ENCODE measurements at places on chromosomes 7 and 10.

DNA sequence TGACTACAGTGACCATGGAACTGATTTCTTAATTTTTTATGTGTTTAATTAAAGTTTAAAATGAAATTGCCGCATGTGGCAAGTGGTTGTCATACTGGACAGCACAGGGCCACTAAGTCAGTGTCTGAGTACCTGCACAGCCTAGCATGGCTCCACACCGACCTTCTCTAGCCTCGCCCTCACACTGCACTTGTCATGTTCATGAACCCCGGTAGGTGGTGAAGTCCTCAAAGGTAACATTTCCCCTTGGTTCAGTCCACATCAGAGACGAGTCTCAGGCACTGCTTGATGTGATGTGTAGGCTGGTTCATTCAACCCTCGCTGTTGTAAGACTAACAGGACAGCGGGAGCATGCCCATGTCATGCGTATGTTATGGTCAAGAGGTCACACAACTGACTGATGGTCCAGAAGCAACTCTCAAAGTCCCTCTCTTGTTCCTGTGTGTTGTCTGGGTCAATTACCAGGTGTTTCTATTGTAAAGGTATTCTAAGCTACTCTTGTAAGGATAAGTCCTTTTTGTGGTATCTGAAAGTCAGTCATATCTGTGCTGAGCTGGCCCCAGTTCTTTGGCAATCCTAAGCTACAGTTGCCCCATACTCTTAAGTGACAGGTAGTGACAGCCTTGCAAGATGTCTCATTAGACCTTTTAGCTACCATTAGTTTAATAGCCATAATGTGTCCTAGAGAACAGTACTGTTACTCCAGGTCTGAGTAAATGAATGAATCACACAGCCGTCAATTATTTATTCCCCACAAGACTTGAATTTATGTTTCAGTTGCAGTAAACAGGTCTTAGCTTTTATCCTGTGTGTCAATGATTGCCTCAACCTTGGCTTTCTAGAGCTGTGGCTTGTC, 32.9 kb upstream of the ZC3HAV1L start:
- DNase-seq: no peak

- no peak for DNase-seq
Measured at GRCh38 chr10:78209970-78210369, 176.3 kb downstream of the RPS24 start.

DNA sequence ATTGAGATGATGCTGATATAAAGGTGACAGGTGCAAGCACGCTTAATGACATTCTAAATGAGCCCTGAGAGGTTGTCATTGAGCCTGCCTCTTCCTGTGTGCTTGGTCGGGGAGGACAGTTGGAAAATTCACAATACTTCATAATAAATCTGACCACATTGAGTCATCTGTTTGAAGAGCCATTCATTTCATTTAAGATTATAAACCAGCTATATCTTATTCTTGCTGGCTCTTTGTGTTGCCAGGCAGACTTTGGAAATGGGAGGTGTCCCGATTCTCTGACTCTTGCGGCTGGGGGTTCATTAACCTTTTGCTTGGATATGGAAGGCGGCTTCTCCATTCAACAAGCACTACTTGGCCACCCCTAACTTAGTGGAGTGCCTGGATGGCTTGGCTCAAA, 198.2 kb downstream of the FANK1 start:
- DNase-seq: no peak

- DNase-seq: no peak
Measured at GRCh38 chr7:23205909-23206767, 24.3 kb downstream of the NUP42 start.

DNA sequence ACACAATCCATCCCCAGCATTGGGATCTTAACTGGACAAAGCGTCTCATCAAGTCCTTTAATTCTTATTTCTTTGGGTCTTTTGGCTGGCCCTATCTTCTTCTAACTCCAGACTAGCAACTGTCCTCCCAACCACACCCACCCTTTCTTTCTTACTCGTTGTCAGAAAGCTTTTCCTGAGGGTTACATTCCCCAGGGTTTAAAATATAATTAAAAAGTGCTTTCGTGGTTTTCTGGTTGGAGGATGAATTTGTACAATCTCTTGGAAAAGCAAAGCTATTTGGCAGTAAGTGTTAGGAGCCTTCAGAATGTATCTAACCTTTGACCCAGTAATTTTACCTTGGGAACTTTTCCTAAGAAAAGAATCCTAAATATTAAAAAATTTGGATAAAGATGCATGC, 10.4 kb upstream of the ITGB8 start:
- no peak for DNase-seq

- DNase-seq: no peak
Measured at GRCh38 chr7:43152696-43153095, 40.2 kb downstream of the HECW1 start.

GRCh38 chr7:104123786-104124185, 84.0 kb downstream of the ORC5 start:
- no peak for DNase-seq

- DNase-seq: no peak
Measured at GRCh38 chr10:120641695-120642094, 184.7 kb downstream of the PLPP4 start.

GRCh38 chr7:114432703-114433102, 18.1 kb downstream of the FOXP2 start:
- no peak for DNase-seq

DNA sequence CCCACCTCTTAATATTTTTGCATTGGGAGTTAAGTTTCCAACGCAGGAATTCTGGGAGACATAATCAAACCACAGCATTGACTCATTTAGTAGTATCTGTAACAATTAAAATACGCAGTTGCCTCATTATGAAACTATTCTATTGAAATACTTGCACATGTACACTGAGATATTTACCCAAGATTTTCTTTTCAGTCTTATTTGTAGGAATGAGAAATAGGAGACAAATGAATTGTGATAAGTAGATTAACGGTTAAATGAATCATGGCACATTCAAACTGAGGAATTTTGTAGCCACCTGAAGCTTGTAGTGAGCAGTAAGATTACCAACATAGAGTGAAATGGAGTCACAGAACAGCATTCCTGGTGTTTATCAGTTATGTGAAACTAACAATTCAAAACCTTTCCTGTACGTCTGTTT, 18.1 kb downstream of the RP9 start:
- no peak for DNase-seq

GRCh38 chr7:115269486-115269885, 347.6 kb downstream of the MDFIC start:
- DNase-seq: no peak

- no peak for DNase-seq
Measured at GRCh38 chr10:70198696-70199466, 28.6 kb upstream of the SAR1A start.

- DNase-seq: no peak
Measured at GRCh38 chr7:95467912-95468607, 17.7 kb upstream of the ASB4 start.

GRCh38 chr10:70885481-70885880, 2.9 kb downstream of the PCBD1 start:
- no peak for DNase-seq

DNA sequence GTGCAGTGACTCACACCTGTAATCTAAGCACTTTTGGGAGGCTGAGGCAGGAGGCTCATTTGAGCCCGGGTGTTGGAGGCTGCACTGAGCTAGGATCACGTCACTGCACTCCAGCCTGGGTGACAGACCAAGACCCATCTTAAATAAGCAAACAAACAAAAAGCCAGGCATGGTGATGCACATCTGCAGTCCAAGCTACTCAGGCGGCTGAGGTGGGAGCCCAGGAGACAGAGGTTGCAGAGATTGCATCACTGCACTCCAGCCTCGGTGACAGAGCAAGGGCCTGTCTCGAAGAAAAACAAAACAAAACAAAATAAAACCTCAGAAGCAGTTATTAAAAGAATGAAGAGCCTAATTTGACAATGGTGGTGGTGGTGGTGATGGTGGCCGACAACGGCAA, 132.5 kb downstream of the PARD3 start:
- DNase-seq: no peak

GRCh38 chr7:28177836-28178235, 2.8 kb downstream of the JAZF1 start:
- no peak for DNase-seq

GRCh38 chr7:36441344-36442022, 51.8 kb downstream of the ANLN start:
- DNase-seq: no peak

DNA sequence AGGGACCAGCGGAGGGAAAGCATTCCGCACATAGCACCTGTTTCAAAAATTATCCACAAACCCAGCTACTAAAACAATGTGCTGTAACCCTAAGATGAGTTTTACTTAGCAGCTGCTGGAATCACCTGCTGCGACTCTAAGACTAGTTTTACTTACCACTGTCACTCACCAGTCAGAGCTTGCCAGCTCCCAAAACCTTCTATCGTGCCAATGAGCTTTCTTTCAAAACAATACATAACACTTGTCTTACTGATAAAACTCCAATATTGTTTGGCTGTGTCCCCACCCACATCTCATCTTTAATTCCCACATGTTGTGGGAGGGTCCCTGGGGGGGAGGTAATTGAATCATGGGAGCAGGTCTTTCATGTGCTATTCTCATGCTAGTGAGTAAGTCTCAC, 18.4 kb downstream of the ST8SIA6 start:
- DNase-seq: no peak

DNA sequence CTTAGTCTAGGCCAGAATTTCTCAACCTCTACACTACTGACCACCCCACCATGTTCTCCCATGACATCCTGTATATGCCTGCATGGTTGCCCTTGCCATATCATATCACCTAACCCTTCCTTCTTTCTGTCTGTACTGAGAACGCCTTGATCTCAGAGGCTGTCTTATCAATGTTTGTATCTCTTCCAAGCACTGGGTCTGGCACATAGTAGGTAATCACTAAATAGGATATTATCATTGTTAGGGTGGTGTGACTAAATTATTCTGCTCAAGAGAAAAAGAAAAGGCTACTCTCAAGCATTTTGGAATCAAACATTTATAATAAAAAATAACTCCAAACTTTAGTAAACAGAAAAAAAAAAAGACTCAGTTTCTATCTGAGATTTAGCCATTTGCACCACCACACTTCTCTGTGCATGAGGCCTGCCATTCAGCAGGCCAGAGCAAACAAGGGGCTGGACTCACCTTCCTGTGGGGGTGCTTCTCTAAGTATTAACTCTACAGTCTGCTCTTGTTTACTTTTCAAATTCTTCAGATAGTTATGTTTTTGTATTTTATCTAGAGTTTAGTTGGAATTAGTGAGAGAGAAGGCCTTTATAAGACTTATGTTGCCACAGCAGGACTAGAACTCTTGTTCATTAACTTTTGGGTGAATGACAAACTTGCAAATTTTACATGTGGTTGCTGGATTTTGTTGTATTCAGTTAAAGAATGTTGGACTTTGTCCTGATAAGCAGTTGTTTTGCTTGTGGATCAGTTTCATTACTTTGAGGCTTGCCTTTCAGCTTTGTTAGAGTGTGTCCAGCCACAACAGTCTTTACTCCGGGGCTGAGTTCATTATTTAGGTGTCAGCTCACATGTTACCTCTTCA, 5.4 kb downstream of the AGBL3 start:
- no peak for DNase-seq
